ENCODE measurements at places on chromosomes 5 and 9.

DNA sequence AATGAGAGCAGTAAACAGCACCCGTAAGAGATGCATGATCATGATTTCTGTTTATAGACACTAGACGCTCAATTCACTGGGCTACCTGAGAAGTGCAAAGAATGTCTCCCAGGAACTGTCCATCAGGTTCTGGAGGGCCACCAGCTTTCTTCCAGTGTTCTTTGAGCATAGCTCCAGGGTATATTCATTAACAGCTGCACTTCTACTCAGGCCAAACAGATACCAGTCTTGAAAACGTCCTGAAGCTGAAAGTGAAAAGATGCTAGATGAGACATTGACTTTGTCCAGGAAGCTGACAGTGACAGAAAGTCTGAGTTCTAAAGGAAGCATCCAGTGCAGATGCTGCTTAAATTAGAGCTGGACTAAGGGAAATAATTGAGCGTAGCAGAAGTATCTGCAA is 488.7 kb upstream of the TYRP1 start:
- H3K27ac ChIP-seq, result no peak overlapping the region
- no peaks in the 10 kb centered on the region for H3K27me3 ChIP-seq
- H3K36me3 ChIP-seq, result no peaks in the 10 kb centered on the region
- no peak for DNase-seq

GRCh38 chr5:6849316-6850105 is 136.3 kb downstream of the TENT4A start:
- no peak overlapping the region for H3K27ac ChIP-seq
- H3K27me3 ChIP-seq, result peaks cover 2% of the 10 kb centered on the region
- no peaks in the 10 kb centered on the region for H3K36me3 ChIP-seq
- DNase-seq, result no peak

DNA sequence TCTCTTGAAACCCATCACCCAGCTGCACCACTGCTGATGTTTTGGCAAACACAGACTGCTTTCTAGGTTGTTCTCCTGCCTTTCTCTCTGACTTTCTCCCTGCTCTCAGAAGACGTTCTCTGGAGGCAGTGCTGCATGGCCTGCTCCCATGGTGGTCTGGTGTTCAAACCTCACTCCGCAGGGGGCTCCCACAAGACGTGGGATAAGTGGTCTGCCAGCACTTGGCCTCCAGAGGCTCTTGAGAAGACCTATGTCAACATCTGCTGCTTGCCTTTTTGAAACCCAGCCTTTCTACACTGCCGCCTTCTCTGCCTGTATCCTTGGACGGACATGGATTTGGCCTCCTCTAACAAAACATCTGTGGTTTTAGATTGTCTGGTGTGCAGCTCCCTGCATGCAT is 16.6 kb downstream of the USP20 start:
- H3K4me3 ChIP-seq, result no peak overlapping the region
- H3K4me1 ChIP-seq, result no peaks in the 10 kb centered on the region
- H3K27me3 ChIP-seq, result no peaks in the 10 kb centered on the region
- peaks cover 32% of the 10 kb centered on the region for H3K36me3 ChIP-seq

- H3K4me1 ChIP-seq, result no peaks in the 10 kb centered on the region
- DNase-seq, result no peak
- no peaks in the 10 kb centered on the region for H3K36me3 ChIP-seq
- H3K4me3 ChIP-seq, result no peak overlapping the region
Measured at GRCh38 chr9:111148052-111149017, 110.1 kb upstream of the LPAR1 start.

DNA sequence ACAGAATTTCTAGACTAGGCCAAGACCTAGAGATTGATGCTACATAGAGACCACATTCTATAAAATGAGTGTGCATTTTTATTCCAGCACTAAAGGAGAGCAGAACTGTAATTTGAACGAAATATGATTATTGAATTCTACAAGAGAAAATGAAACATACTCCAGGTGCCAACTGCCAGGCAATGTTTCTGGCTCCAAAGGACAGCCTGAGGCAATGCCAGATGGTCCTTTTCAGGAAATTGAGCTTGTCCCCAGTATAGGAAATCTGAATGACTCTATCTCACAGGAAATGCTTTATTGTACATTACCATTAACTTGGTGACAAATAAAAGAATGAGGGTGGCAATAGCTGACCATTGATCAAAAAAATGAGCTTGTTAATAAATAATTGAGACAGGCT is 28.8 kb upstream of the RASGRF2 start:
- DNase-seq, result no peak
- H3K4me3 ChIP-seq, result no peak overlapping the region
- H3K27ac ChIP-seq, result no peak overlapping the region
- H3K4me1 ChIP-seq, result peaks cover 3% of the 10 kb centered on the region
- no peaks in the 10 kb centered on the region for H3K36me3 ChIP-seq
- H3K27me3 ChIP-seq, result no peaks in the 10 kb centered on the region

- H3K4me1 ChIP-seq, result peaks cover 15% of the 10 kb centered on the region
- no peak for DNase-seq
- H3K36me3 ChIP-seq, result peaks cover 32% of the 10 kb centered on the region
Measured at GRCh38 chr5:123364441-123365155, 58.6 kb downstream of the CEP120 start.

All from memory B cell (primary cell).